ENCODE measurements at places on chromosomes 11 and 22. TPM values are rescaled to one million over a fixed set of nuclear protein-coding genes. Genes with fewer than 3 reads are reported as not detected.

Gene RAPSN
- 0.25 TPM for total RNA-seq

Gene LUZP2
- total RNA-seq = not detected

DNA sequence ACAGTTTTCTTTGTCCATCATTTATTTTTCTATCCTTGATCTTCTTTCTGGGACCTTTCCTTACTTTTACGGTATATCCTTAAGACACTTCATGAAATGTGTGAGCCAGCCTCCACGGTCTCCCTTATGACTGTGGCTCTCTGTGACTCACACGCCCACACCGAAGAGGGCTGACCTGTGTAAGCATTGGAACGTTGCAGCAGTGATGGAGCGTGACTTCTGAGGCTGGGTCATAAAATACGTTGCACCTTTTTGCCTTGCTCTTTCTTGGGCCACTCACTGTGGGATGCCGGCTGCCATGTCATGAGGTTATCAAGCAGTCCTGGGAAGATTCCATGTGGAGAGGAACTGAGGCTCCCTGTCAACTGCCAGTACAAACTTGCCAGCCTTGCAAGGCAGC lies 96.3 kb upstream of the RAB1B start:
- no peaks in the 10 kb centered on the region for H3K27me3 ChIP-seq
- no peak overlapping the region for H3K27ac ChIP-seq
- no peak for DNase-seq
- H3K4me1 ChIP-seq = no peaks in the 10 kb centered on the region

DNA sequence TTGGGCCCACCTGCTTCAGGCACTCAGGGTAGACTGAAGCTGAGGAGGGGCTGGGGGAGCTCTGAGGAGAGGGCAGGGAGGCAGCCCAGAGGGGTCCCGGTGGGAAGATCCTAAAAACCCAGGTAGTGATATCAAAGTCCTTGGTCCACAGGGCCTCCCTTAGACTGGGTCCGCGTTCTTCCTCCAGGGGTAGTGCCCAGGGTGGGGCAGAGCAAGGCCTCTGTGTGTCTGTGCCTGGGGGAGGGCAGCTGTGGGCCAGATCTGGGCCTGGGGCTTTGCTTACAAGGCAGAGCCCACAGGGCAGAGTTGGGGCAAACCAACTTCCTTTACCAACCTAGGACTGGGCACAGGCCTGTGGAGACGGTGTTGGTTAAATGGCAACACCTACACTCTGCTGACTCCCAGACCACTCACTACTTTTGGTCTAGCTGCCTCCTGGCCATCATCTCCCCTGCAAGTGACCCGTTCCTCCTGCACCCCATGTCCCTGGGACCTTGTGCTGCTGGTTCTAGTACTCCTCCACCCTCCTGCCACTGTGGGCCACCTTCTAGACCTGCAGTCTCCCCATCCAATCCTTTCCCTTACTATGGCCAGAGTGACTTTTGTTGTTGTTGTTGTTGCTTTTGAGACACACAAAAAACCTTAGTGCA lies 15.8 kb downstream of the ATG16L2 start:
- no peaks in the 10 kb centered on the region for H3K27me3 ChIP-seq
- H3K36me3 ChIP-seq = no peaks in the 10 kb centered on the region
- DNase-seq = no peak
- no peak overlapping the region for H3K4me3 ChIP-seq

GRCh38 chr11:66915866-66916265 lies 42.3 kb downstream of the PC start:
- no peaks in the 10 kb centered on the region for H3K36me3 ChIP-seq
- H3K4me1 ChIP-seq = no peaks in the 10 kb centered on the region
- no peak overlapping the region for H3K27ac ChIP-seq
- DNase-seq = no peak
- no peak overlapping the region for H3K4me3 ChIP-seq
